ENCODE measurements at places on chromosomes 6 and 20. TPM values are rescaled to one million over a fixed set of nuclear protein-coding genes. Genes with fewer than 3 reads are reported as not detected.

DNA sequence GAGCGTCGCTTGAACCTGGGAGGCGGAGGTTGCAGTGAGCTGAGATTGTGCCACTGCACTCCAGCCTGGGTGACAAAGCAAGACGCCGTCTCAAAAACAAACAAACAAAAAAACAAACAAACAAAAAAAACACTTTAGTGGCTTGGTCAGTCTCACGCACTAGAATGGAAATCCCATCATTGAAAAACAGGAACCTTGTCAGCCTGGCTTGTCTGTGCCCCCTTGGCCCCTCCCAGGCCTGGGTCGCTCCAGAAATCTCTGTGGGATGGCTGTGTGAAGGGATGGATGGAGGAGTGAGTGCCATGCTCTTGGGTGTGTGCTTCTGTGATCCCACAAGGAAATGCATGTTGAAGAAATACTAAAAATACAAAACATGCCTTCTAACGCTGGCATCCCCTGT, 20.9 kb upstream of the NAA20 start:
- DNase-seq: no peak
- peaks cover 39% of the 10 kb centered on the region for H3K36me3 ChIP-seq
- no peak overlapping the region for H3K4me3 ChIP-seq
- peaks cover 40% of the 10 kb centered on the region for H3K4me1 ChIP-seq
- H3K27me3 ChIP-seq: no peaks in the 10 kb centered on the region
- no peak overlapping the region for H3K27ac ChIP-seq

DNA sequence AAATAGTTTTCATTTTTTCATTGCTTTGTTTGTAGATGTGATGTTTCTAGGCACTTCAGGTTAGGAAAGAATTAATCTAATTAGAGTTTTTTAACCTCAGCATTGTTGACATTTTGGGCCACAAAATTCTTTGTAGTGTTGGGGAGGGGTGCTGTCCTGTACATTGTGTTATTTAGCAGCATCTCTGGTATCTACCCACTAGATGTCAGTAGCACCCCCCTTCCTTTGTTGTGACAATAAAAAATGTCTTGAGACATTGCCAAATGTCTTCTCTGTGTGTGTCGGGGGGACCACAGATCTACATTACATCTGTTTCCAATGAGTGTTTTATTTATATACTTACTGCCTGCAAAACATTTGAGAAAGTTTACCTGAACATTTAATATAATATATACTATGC, 45.6 kb downstream of the EYA4 start:
- no peaks in the 10 kb centered on the region for H3K36me3 ChIP-seq
- H3K27ac ChIP-seq: no peak overlapping the region
- no peaks in the 10 kb centered on the region for H3K27me3 ChIP-seq

- no peak for DNase-seq
- H3K4me1 ChIP-seq: no peaks in the 10 kb centered on the region
- no peaks in the 10 kb centered on the region for H3K27me3 ChIP-seq
- H3K36me3 ChIP-seq: no peaks in the 10 kb centered on the region
- H3K4me3 ChIP-seq: no peak overlapping the region
- H3K27ac ChIP-seq: no peak overlapping the region
These were observed 32.7 kb upstream of the MCM3 start for GRCh38 chr6:52317211-52317610.

GRCh38 chr6:137783710-137784109, 83.3 kb upstream of the TNFAIP3 start:
- H3K27ac ChIP-seq: no peak overlapping the region
- no peak overlapping the region for H3K4me3 ChIP-seq
- no peak for DNase-seq
- no peaks in the 10 kb centered on the region for H3K36me3 ChIP-seq

- no peaks in the 10 kb centered on the region for H3K36me3 ChIP-seq
- H3K27me3 ChIP-seq: no peaks in the 10 kb centered on the region
- no peak overlapping the region for H3K4me3 ChIP-seq
- DNase-seq: no peak
- H3K27ac ChIP-seq: no peak overlapping the region
These were observed 74.4 kb downstream of the PRL start for GRCh38 chr6:22222469-22222868.

DNA sequence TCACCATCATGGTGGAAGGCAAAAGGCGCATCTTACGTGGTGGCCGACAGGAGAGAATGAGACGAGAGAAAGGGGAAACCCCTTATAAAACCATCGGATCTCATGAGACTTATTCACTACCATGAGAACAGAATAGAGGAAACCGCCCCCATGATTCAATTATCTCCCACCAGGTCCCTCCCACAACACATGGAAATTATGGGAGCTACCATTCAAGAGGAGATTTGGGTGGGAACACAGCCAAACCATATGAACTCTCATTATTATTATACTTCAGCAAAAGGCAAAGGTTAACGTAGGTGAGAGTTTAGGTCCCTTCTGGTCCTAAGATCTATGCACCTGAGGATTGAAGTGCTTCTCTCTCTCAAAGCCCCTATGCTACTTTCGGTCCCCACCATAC, 2.4 kb upstream of the PFDN4 start:
- no peak overlapping the region for H3K27ac ChIP-seq
- no peaks in the 10 kb centered on the region for H3K36me3 ChIP-seq
- no peak overlapping the region for H3K4me3 ChIP-seq
- H3K4me1 ChIP-seq: peaks cover 8% of the 10 kb centered on the region

DNA sequence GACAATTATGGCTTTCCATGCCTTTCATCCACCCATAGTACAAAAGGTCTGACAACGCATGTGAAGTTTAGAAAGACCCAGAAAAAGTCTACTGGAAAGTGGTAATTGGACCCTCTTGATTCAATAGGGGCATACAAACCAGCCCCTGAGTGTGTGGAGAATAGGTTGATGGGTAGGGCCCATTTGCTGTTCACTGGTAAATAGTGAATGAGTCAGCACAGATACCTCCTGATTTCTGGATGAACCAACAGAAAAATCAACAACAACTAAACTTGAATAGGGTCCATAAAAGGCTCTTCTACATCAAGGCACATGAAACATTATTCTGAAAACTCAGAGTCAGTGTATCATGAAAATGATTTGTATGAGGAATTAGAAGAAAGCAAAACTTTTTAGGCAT, 235.4 kb upstream of the SLC35B3 start:
- no peaks in the 10 kb centered on the region for H3K36me3 ChIP-seq
- H3K4me3 ChIP-seq: no peak overlapping the region
- H3K27ac ChIP-seq: no peak overlapping the region
- H3K27me3 ChIP-seq: no peaks in the 10 kb centered on the region

- no peaks in the 10 kb centered on the region for H3K36me3 ChIP-seq
- DNase-seq: no peak
- no peaks in the 10 kb centered on the region for H3K27me3 ChIP-seq
- H3K4me3 ChIP-seq: no peak overlapping the region
- H3K27ac ChIP-seq: no peak overlapping the region
These were observed 20.8 kb downstream of the SHLD1 start for GRCh38 chr20:5770987-5771318.

DNA sequence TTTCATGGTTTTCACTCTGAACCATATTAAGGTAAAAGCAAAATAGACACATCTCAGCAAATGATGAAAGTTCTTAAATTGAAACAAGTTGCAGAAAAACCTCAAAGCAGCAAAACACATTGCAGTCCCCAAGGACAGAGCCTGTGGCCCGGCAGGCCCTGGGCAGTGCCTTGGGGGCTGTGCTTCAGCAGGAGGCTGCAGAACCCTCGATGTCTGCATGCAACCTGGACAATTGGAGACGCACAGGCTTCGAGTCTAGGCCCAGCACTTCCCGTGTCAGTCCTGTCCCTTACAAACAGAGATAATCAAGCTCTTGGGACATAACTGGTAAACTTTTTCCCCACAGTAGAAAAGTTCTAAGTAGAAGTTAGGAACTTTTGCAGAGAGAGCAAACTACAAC, 9.2 kb downstream of the PYGB start:
- no peak overlapping the region for H3K4me3 ChIP-seq
- H3K27me3 ChIP-seq: no peaks in the 10 kb centered on the region
- peaks cover 10% of the 10 kb centered on the region for H3K4me1 ChIP-seq
- H3K27ac ChIP-seq: no peak overlapping the region

DNA sequence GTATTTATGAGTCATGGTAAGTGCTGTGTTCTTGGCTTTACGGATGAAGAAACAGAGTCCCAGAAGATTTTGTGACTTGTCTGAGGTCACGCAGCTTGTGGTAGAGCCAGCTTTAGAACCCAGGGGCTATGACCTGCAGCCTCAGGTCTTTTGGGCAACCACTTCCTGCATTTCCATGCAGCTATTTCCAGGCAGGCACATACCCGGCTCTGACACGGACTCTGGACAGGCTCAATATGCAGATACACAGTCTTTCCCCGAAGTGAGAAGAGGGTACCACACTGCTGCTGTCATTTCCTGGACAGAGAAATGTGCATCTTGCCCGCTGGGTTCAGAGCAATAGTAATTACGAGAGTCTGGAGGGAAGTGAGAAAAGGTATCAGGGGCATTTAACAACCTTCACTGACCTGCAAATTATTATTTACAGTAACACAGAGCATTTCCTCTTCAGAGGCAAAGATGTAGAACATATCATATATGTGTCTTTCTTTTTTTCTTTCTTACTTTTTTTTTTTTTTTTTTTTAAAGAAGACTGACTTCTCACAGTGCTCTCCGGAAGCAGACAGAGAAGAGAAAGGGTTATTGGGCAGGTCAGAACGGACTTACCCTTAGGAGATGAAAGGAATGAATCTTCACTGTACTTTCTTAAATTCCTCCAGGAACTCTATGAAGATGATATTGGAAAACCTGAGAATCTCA, 185.1 kb downstream of the CLIC5 start:
- H3K36me3 ChIP-seq: no peaks in the 10 kb centered on the region

The SLC35D3 gene
- total RNA-seq: not detected

The LY6G6D gene
- total RNA-seq: not detected

The ZNF165 gene
- total RNA-seq: 0.48 TPM

The GNMT gene
- total RNA-seq: 0.68 TPM

The SLC22A2 gene
- total RNA-seq: not detected

Measured in astrocyte (in vitro differentiated cells and primary cell).